ENCODE measurements at places on chromosomes 3 and 15.

DNA sequence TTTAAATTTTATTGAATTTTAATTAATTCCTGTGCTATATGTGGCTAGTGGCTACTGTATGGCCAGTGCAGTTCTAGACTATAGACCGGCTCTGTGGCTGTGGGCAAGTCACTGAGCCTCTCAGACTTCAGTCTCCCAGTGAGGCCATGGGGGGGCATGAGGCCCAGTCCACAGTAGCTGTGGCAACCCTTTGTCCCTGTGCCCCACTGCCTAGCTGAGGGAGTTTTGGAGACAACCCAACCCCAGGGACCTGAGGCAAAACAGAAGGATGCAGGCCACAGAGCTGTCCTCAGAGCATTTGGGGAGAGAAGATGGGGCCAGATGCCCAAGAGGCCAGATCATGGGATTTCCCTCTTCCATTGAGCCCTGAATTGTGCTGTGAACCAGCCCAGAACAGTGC is 18.9 kb upstream of the POC1A start:
- DNase-seq, result no peak

GRCh38 chr3:197204736-197205135 is 93.7 kb downstream of the DLG1 start:
- DNase-seq, result no peak

DNA sequence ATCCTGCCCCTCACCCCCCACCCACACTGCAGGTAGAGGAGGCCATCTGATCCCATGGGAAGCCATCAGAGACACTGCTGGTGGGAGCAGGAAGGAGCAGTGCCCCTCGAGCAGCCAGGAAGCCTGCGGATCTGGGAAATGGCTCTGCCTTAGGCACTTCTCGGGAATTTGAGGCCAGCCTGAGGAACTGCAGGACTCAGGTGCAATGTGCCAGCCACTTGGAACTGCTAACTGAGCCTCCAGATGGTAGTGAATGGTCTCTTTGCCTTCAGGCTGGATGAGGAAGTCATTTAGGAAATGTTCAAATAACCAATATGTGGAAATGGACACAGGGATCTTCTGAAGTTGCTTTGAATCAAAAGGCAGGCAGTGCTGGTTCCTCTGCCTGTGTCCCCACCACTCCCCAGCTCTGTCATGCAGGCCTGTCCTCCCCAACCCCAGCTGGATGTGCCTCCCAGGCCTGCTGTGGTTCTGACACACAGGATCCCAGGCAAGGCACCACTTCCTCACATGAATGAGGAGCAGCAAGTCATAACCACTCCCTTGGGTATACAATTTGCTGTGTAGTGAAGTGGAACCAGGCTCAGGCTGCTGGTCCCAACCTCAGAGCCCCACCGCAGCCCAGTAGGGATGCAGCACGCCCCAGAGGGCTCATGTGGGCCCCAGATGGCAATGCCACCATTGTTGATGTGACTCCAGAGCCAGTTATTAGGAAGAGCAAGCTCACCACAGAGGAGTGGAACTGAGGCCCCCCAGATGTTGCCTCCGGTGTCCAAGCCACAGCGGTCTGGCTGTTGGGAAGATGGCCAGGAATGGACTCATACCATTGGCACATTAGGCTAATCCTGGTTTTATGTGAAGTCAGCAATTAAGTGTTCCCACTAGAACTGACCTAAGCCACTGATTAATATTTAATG is 46.5 kb upstream of the LIMD1 start:
- DNase-seq, result no peak

- DNase-seq, result no peak
Measured at GRCh38 chr3:132593241-132593946, 3.7 kb upstream of the ACKR4 start.

DNA sequence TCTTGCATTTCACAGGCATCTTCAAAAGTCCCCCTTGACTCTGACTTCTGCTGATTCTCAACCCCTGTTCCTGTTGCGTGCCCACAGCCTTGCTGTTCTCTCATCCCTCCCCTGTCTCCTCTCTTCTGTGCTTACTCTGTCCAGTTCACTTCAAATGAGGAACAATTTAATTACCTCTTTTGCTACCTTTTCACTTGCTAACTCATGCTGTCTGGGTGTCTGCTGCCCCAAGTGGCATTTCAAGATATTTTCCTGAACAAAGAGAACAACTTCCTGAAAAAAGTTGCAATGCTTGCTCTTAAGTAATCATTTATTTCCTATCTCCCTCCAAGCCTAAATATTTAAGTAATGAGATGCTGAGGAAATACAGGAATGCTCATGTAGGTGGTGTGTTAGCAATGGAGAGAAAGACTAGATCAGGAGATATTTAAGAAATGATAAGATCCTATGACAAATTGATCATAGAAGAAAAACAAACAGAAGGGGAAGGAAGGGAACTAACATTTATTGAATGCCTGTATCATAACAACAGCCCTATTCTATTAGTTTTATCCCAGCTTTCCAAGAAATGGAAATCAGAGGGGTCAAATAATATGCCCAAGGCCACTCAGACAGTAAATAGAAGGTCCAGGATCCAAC is 42.2 kb downstream of the SV2B start:
- DNase-seq, result no peak

- no peak for DNase-seq
Measured at GRCh38 chr15:91357011-91357410, 257.0 kb downstream of the SV2B start.

DNA sequence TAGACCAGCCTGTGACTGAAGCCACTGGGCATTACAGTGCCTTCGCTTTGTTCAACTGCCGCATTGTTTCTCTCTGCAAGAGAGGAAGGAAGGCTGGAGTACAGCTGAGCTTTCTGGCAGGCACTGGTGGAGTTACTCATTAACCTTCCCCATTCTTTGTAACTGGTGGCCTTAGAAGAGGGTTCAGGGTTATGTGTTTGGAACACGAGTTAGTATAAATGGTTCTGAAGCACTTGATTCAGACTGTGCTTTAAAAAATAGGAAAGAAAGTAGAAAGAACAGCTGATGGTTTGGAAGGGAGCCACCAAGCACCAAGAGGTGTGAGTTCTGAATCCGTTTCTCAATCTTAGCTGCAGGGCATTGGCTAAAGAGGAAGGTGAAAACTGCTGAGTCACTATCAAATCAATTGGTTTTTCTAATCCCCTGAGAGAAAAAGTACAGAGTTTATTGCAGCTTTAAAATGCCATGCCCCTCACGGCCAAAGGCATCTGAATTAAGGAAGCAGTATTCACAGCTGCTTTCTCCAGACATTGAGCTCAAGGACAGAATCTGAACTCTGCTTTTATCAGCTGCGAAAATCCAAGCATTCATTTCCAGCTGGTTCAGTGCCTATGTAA is 3.6 kb downstream of the HGD start:
- no peak for DNase-seq
